ENCODE measurements at places on chromosomes 2 and 18.

GRCh38 chr18:50071397-50071796 lies 123.5 kb downstream of the MYO5B start:
- no peak for DNase-seq

DNA sequence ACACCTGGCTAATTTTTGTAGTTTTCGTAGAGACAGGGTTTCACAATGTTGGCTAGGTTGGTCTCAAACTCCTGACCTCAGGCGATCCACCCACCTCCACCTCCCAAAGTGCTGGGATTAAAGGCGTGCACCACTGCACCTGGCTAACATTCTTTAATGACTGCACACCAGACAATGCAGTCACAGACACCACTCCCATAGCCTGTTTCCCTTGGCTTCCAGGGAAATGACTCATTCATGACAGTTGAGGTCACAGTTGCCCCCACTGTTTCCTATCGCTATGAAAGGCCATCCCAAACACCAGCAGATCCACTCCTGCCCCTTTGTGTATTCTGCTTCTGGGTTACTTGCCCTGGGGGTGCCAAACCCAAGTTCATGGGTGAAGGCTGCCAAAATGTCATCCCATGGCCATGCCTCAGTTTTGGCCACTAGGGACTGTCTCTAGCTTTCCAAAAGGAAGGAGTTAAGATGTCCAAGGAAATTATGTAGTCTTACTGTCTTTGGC lies 8.7 kb downstream of the CHMP1B start:
- no peak for DNase-seq

DNA sequence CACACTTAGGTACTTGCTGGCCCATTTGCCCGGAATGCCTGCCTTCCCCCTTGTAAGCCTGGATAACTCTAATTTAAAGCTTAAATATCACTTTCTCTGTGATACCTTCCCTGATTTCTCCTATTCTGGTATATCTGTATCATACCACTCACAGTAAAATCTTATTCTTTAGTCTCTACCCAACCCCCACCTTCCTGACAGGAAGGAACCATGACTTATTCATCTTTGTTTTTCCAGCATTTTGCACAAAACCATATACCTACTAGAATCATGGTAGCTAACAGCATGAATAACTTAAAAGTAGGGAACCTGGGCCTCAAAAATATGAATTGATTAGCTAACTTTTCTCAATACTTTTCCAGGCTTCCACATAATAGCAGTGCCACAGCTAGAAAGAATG lies 111.5 kb downstream of the GFPT1 start:
- no peak for DNase-seq

GRCh38 chr2:189940913-189941312 lies 121.6 kb downstream of the MSTN start:
- DNase-seq, result no peak

- DNase-seq, result no peak
Measured at GRCh38 chr2:57888463-57888862, 158.1 kb upstream of the VRK2 start.

DNA sequence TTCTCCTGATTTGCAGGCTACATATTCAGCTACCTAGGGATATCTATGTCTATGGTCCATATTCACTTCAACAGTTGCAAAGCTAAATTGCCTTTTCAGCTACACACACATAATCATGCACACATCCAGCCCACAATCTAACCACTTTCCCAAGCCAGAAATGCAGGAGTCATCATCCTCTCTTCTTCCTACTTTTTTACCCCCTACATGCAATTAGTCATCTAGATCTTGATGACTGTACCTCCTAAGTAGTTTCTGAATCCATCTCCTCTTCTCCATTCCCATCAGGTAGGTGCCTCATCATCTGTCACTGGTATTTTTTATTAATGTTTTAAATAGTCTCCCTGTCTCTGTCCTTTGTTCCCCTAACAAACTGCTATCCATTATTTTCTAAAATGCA lies 23.7 kb upstream of the SPRED2 start:
- DNase-seq, result no peak

GRCh38 chr18:12647773-12648172 lies 10.1 kb downstream of the SPIRE1 start:
- DNase-seq, result no peak

GRCh38 chr18:75074196-75075015 lies 134.5 kb downstream of the PTGR3 start:
- DNase-seq, result no peak

- no peak for DNase-seq
Measured at GRCh38 chr18:10022365-10022764, 108.5 kb downstream of the VAPA start.

- no peak for DNase-seq
Measured at GRCh38 chr18:71725256-71725655, 818.9 kb downstream of the CBLN2 start.

- DNase-seq, result no peak
Measured at GRCh38 chr2:45237128-45237527, 227.9 kb upstream of the SIX2 start.

DNA sequence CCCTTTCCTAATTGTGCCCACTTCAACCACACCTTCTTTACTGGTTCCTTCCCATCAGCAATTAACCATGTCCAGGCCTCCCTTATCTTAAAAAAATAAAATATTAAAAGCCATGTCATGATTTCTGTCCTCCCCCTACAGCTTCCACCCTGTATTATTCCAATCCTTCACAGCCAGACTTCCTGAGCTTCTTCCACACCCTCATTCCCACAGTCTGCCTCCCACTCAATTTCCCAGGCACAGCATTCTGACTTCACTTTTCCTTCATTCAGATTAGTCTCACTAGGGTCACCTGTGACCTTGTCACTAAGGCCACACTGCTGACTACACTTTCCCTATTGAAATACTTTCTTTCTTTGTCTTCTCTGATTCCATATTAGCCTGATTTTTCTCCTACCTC lies 159.4 kb downstream of the DIS3L2 start:
- DNase-seq, result no peak

GRCh38 chr2:31704561-31705212 lies 123.9 kb upstream of the SRD5A2 start:
- DNase-seq, result no peak

- DNase-seq, result no peak
Measured at GRCh38 chr18:11767935-11768334, 78.9 kb downstream of the GNAL start.

GRCh38 chr2:126571403-126571802 lies 84.6 kb upstream of the GYPC start:
- DNase-seq, result no peak

GRCh38 chr18:11860594-11861450 lies 9.6 kb downstream of the CHMP1B start:
- no peak for DNase-seq

DNA sequence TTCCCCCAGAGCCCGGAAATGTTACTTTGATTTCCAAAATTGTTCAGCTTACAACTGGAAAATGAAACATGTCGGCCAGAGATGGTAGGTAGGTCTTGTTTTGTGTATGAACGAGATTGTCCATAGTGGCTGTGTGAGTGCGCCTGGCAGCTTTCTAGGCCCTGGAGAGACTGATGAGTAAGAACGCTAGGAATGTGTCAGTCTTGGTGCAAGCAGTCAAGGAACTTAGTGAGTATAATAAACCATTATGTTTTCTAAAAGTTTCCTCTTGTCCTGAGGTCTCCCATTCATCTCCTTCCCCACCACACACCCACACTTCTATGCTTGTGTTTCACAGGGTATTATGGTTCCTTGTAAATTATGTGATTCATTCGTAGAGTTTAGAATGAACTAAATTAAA lies 234.2 kb downstream of the CDH2 start:
- DNase-seq, result no peak

DNA sequence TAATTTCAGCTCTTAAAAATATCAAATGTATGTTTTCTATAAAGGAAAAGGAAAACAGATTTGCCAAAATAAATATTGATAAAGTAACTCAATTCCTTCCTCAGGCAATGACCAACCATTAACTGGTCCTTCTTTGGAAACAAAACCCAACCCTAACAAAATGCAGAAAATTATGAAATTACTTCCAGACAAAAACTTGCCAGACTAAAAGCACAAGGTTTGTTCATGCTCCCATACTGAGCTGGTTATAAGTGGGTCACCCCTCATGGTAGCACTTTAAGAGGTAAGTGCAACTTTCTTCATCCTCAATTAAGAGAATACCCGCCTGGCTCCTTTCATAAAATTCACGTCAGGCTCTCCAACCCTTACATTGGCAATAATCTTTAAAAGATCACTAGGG lies 31.1 kb upstream of the TTC32 start:
- DNase-seq, result no peak

DNA sequence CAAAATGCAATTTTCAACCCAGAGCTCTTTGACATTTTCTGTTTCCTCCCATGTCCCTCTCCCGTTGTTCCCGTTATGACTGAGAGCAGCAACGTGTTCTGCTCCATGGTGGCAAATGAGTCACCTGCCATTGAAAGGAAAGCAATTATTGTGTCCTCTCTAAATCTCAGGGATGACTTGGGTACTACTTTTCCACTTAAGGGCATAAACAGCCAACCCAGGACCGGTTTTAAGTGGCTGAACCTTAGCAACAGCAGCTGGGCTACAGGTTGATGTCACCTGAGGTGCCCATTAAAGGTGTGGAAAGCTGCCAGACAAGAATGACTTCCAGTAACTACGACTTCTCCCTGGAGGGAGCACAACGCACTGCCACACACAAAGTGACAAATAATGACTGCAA lies 236.8 kb downstream of the NCKAP5 start:
- no peak for DNase-seq

DNA sequence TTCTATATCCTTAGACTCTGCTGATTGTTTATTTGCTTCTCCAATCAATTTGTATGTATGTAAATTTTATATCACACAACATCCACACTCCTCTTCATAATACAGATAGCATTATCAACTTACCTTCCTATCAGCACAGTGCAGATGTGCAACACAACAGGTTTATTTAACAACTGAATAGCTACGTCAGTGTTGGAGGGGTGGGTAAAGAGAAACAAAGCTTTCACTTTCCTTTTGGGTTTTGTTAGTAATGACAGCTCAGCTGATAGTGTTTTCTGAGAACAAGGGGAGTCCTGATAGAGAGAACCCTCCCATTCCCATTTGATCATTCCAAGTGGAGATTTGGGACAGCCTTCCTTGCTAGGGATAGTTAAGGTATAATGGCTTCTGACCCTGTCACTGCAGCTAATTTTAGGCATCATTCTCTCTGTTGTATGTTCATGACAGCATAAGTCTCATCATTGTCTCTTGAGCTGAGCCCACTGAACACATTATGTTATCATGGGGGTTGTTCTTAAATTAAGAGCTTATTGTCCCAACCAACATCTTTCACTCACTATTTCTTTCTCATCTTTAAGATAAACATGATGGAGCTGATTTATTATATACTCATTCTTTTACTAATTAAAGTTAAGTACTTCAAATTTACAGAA lies 227.7 kb downstream of the GPD2 start:
- DNase-seq, result no peak

DNA sequence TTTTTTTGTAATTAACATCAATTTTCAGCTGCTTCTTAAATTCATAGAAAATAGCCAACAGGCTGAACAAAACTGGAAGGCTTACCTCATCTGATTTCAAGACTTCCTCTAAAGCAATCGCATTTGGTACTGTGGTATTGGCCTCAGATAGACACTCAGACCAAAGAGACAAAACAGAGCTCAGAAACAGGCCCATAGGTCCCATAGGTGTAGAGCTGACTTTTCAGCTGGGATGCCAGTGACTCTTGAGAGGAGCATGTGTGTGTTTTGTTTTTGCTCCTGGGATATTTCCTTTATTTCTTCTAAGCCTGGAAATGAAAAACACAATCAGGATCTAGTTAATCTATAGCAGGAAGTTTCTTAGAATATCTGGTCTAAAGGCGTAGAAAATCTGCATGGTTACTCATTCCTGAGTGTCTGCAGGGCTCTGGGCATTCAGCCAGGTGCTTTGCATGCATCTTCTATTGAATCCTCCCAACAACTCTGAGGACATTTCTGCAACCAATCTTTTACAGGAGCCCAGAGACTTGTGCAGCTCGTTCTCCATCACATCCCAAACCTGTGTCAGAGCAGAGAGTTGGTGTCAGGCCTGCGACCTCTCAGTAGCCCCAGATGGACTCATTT lies 190.8 kb downstream of the RTP5 start:
- DNase-seq, result no peak

- no peak for DNase-seq
Measured at GRCh38 chr18:76999077-76999476, 133.5 kb downstream of the MBP start.

GRCh38 chr2:62458671-62459081 lies 47.3 kb downstream of the TMEM17 start:
- DNase-seq, result no peak

GRCh38 chr2:238634701-238635357 lies 208.1 kb downstream of the ASB1 start:
- no peak for DNase-seq

- no peak for DNase-seq
Measured at GRCh38 chr2:216149741-216150140, 40.6 kb downstream of the XRCC5 start.

DNA sequence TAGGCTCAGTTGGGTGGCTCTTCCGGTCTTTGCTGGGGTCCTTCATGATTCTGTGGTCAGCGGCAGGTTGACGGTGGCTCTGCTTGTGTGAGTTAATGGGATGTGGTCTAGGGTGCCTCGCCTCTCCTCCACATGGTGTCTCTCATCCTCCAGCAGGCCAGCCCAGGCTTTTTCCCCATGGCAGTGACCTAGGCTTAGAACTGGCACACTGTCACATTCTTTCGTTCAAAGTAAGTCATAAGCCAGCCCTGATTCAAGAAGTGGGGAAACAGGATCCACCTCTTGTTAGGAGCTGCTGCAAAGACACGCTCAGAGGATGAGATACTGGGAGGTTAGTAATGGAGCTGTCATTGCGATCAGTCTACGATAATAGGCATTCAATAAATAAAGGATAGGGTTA lies 46.0 kb upstream of the CTIF start:
- DNase-seq, result no peak

DNA sequence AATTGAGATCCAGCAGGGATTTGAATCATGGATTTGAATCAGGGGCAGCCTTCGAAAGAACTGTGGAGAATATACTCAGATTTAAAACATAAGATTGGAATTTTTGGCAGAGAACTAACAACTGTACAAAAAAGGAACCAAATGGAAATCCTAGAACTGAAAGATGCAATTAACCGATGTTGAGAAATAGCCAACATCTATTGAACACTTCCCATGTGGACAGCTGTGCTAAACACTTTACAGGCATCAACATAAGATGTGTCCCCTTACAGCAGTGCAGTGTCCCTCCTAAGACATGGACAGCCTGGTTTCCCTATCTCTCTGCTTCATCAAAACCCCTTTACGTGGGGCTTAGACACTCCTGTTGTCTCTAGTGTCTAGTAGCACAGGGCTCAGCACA lies 3.7 kb upstream of the IL1RN start:
- DNase-seq, result no peak

GRCh38 chr18:79942786-79943607 lies 8.5 kb downstream of the SLC66A2 start:
- no peak for DNase-seq

- no peak for DNase-seq
Measured at GRCh38 chr2:206031162-206031784, 54.7 kb downstream of the INO80D start.

All from NK-92 treated with Interleukin-12 subunit alpha and Interleukin-12 subunit beta, amount 100 ng/mL, for 24 hours (cell line).